ENCODE measurements at places on chromosomes 12 and 14. TPM values are rescaled to one million over a fixed set of nuclear protein-coding genes. Genes with fewer than 3 reads are reported as not detected.

RNU4-1 gene
- total RNA-seq = under 0.01 TPM

OTX2 gene
- not detected for total RNA-seq

PHETA1 gene
- total RNA-seq = 5.6 TPM

LGR5 gene
- not detected for total RNA-seq

C12orf50 gene
- not detected for total RNA-seq

NPFF gene
- total RNA-seq = not detected

DHRS2 gene
- total RNA-seq = 1.7 TPM

KRT75 gene
- not detected for total RNA-seq

SAMD4A gene
- 20.8 TPM for total RNA-seq

CAPZA3 gene
- total RNA-seq = not detected

HCAR2 gene
- not detected for total RNA-seq

EML5 gene
- total RNA-seq = 0.13 TPM

GMFB gene
- 78.2 TPM for total RNA-seq

Data from dermis microvascular lymphatic vessel endothelial cell (primary cell).